ENCODE measurements at places on chromosomes 5 and 9. TPM values are rescaled to one million over a fixed set of nuclear protein-coding genes. Genes with fewer than 3 reads are reported as not detected.

DNA sequence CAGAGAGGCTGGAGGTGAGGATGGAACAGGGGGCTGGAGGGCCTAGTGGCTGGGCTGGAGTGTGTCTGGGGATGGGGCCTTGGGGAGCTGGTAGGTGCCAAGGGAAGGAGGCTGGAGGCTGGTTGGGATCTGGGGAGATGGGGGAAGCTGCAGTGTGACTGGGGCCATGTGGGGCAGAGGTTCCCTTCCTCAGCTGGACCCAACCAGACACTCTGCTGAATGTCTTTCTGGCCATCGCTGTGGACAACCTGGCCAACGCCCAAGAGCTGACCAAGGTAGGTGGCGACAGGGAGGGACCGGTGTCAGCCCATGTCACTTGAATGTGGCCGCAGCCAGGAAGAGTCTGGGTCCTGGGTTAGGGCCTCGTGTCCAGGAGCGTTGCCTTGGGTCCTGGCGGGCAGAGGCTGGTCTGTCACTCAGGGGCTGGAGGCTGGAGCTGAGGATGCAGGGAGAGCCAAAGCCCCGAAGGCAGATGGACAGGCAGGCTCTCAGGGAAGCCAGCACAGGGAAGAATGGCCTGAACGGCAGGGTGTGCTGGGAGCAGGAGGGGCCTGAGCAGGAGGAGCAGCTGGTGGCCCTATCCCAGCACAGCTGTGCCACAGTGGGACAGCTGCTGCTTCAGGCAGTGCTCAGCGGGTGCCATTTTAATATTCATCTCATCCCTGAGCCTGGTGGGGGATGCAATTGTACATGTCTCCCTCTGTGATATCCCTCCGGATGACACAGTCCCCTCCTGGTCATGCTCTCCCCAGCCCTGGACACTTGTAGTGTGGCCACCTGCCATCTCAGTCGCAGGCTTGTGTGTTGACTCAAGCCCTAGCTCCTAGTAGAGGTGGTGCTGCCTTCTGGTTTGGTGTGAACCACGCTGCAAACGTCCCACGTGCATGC is 132.5 kb downstream of the CACNA1B start:
- H3K27me3 ChIP-seq = no peaks in the 10 kb centered on the region
- no peaks in the 10 kb centered on the region for H3K4me1 ChIP-seq
- DNase-seq = no peak
- H3K4me3 ChIP-seq = no peak overlapping the region

Gene TCOF1
- polyA plus RNA-seq = 7.9 TPM

DNA sequence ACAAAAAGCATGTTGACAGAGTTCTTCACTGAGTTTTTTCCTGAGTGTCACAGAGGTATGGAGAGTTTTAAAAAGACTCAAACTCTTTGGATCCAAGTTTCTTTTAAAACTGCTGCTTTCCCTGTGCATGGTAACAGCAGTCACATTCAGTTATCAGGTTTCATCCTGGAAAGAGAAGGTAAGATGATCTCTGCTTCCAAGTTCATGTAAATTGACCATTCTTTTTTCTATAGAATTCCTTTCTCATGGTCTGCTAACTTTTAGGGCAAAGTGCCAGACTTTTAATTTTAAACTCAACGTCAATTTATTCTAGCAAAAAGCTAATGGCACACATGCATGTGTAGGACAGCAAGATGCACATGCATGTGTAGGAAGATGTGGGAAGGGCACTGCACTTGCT is 52.5 kb upstream of the PRLR start:
- no peaks in the 10 kb centered on the region for H3K4me1 ChIP-seq
- no peaks in the 10 kb centered on the region for H3K27me3 ChIP-seq
- H3K36me3 ChIP-seq = no peaks in the 10 kb centered on the region
- no peak for DNase-seq
- no peak overlapping the region for H3K27ac ChIP-seq

DNA sequence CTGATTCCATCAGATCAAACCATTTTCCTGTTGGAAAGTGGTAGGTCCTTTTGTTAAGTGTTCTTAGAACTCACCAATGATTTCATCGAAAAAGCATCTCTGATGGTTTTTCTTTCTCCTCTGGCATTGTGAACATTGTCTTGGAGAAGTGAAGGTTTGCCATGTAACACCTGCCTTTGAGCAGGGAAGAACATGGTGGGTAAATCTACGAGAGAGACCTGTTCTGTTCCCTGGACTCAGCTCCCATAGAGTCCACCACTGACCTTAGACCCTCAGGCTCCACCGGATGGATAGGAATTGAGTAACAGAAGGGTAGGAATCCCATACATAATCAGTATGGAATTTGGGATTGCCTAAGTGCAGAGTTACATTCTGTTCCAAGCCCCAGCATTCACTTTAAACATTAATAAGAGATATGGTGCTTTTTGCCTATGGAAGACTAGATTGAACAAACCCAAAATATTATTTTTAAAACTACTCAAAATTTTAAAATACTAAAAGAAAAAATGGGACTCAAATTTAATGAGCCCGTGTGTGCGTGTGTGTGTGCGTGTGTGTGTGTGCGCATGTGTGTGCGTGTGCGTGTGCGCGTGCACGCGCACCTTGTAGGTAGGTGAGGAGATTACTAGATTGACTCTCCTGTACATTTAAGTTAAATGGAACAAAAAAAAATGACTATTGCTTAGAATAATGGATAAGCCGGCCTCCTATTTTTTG is 92.0 kb downstream of the C9orf152 start:
- H3K4me3 ChIP-seq = no peak overlapping the region
- no peaks in the 10 kb centered on the region for H3K36me3 ChIP-seq
- H3K27ac ChIP-seq = peak overlapping the region; percentile 56
- H3K27me3 ChIP-seq = no peaks in the 10 kb centered on the region
- no peak for DNase-seq
- H3K4me1 ChIP-seq = peaks cover 40% of the 10 kb centered on the region

DNA sequence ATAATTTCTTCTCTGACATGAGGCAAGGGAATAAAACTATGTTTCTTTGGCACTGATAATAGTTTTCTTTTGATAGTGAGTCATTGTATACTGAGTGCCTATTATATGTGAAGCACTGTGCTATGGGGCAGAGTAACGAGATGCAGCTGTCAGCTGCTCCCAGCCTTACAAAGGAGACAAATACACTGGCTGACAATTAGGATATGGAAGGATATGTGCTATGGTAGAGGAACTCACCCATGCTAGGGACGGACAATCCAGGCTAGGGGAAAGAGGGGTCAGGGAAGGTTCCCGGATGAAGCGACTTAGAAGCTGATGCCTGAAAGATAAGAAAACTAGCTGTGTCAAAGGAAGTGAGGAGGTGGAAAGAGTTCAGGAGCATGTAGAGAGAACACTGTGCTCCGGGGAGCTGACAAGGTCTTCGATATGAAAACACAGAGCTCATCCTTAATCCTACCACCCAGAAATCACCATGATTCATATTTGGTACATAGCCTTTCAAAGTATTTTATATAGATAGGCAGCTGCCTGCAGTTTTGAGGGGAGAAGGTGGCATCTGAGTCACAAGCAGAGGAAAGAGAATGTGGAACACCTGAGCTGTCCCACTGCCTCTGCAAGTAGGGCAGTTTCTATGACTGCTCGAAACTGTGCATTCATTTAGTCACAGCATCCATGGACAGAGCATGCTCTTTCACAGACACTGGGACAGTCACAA is 12.1 kb downstream of the BSPRY start:
- H3K27ac ChIP-seq = no peak overlapping the region
- no peak for DNase-seq
- no peaks in the 10 kb centered on the region for H3K36me3 ChIP-seq
- H3K27me3 ChIP-seq = no peaks in the 10 kb centered on the region
- H3K4me3 ChIP-seq = no peak overlapping the region

DNA sequence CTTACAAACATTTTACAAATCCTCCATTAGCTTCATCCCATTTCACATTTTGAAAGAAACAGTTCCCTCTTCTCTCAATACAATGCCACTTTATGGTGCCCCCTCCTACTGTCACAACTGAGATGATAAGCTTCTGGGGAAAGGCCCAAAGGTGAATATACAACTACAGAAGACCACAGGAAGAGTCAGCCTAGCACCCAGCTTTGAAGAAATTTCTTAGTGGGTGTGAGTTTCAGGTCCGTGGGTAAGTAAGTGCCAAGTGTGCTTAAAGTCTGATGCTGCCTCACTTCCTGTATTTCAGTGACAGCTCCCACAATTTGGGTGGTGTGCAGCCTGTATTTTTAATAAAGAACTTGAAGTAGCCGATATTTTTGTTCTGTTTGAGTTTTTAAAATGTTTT is 68.1 kb downstream of the ARHGEF28 start:
- H3K4me3 ChIP-seq = no peak overlapping the region
- no peaks in the 10 kb centered on the region for H3K27me3 ChIP-seq
- peaks cover 14% of the 10 kb centered on the region for H3K36me3 ChIP-seq
- H3K4me1 ChIP-seq = peaks cover 30% of the 10 kb centered on the region
- H3K27ac ChIP-seq = no peak overlapping the region

DNA sequence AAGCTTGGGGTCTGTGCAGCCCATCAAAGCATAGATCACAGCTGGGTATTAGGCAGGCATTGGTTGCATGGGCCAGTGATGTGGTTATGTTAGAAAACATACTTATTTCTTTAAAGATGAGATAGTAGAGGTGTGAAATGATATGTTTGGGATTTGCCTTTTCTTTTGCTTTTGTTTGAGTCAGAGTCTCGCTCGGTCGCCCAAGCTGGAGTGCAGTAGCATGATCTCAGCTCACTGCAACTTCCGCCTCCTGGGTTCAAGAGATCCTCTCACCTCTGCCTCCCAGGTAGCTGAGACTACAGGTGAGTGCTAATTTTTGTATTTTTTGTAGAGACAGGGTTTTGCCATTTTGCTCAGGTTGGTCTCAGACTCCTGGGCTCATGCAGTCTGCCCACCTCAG is 84.8 kb downstream of the PDE6A start:
- no peaks in the 10 kb centered on the region for H3K27me3 ChIP-seq
- H3K4me3 ChIP-seq = no peak overlapping the region
- H3K36me3 ChIP-seq = no peaks in the 10 kb centered on the region
- H3K4me1 ChIP-seq = peaks cover 2% of the 10 kb centered on the region
- DNase-seq = no peak

DNA sequence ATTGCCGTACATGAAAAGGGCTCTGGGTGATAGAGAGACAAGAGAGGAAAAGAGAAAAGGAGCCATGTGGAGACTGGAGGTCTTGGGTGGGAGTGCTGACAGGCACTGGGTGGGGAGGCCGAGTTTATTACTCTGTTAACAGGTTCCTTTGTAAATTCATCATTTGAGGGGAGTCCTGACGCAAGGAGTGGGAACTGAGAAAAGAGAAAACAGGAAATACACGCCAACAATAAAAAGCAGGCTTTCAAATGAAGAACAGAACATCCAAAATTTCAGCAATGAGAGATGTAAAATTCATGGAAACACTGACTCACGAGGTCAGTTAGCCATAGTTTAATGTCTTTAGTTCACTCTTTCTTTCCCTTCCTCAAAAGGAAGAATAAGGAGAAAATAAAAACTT is 342.8 kb downstream of the TMEM167A start:
- H3K27ac ChIP-seq = no peak overlapping the region
- no peak overlapping the region for H3K4me3 ChIP-seq
- no peaks in the 10 kb centered on the region for H3K4me1 ChIP-seq
- no peaks in the 10 kb centered on the region for H3K27me3 ChIP-seq

Gene ROR2
- 0.22 TPM for polyA plus RNA-seq

- no peaks in the 10 kb centered on the region for H3K27me3 ChIP-seq
- H3K36me3 ChIP-seq = no peaks in the 10 kb centered on the region
- DNase-seq = no peak
- no peaks in the 10 kb centered on the region for H3K4me1 ChIP-seq
Observed at GRCh38 chr5:89156226-89156625, 273.2 kb upstream of the MEF2C start.

- H3K36me3 ChIP-seq = no peaks in the 10 kb centered on the region
- H3K27ac ChIP-seq = no peak overlapping the region
- no peaks in the 10 kb centered on the region for H3K27me3 ChIP-seq
- no peak overlapping the region for H3K4me3 ChIP-seq
- no peaks in the 10 kb centered on the region for H3K4me1 ChIP-seq
Observed at GRCh38 chr5:102119252-102119651, 176.8 kb downstream of the SLCO4C1 start.

DNA sequence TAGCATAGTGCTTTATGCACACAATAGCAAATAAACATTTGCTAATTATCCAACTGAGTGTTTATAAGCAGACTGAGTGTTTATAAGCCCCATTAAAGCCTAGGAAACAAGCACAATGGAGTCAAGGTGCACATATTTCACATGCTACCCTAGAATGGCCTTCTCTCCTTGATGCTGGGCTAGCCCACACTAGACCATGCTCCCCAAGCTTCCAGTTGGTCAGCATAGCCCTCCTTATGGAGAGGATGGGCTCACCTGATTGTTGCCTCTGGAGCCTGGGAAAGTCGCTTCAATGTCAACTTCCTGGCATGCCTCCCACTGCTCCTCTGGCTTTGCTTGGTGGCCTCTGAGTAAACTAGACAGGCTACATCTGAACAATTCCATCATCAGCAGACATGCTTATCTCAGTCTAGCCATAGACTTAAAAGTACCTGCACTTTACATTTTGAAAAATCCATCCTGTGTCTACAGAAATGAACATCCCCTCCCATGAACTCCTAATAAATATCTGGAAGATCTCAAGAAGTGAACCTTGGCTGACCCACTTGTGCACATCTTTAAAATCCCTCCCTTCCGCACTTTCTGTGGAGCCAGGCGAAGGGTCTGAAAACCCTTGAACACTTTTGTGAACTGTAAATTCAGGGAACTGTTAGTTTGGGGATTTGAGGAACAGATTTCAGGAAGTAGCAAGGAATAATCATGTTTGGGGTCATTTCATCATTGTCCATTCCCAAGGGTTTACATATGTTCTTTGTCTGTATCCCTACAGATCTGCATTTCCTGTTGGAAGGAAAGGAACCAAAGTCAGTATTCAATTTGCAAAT is 486.6 kb downstream of the ARHGEF28 start:
- H3K4me3 ChIP-seq = no peak overlapping the region
- no peaks in the 10 kb centered on the region for H3K4me1 ChIP-seq
- no peaks in the 10 kb centered on the region for H3K27me3 ChIP-seq
- DNase-seq = no peak
- no peaks in the 10 kb centered on the region for H3K36me3 ChIP-seq
- H3K27ac ChIP-seq = no peak overlapping the region

Gene ADAMTSL2
- polyA plus RNA-seq = not detected

- H3K36me3 ChIP-seq = no peaks in the 10 kb centered on the region
- H3K27me3 ChIP-seq = no peaks in the 10 kb centered on the region
- H3K27ac ChIP-seq = peak overlapping the region; percentile 52
- no peak for DNase-seq
- H3K4me1 ChIP-seq = peaks cover 48% of the 10 kb centered on the region
Observed at GRCh38 chr9:115106001-115106400, 12.0 kb downstream of the TNC start.

GRCh38 chr9:19488721-19489120 is 79.9 kb downstream of the ACER2 start:
- DNase-seq = no peak
- no peaks in the 10 kb centered on the region for H3K36me3 ChIP-seq
- H3K27ac ChIP-seq = no peak overlapping the region
- H3K27me3 ChIP-seq = no peaks in the 10 kb centered on the region
- H3K4me3 ChIP-seq = no peak overlapping the region

- no peak overlapping the region for H3K4me3 ChIP-seq
- H3K36me3 ChIP-seq = no peaks in the 10 kb centered on the region
- no peak for DNase-seq
- H3K4me1 ChIP-seq = no peaks in the 10 kb centered on the region
- H3K27ac ChIP-seq = no peak overlapping the region
- peaks cover 4% of the 10 kb centered on the region for H3K27me3 ChIP-seq
Observed at GRCh38 chr9:107932046-107932445, 442.5 kb upstream of the KLF4 start.

Gene QRFP
- not detected for polyA plus RNA-seq

- no peak for DNase-seq
- H3K27ac ChIP-seq = no peak overlapping the region
- H3K4me3 ChIP-seq = peak overlapping the region; percentile 9
- no peaks in the 10 kb centered on the region for H3K36me3 ChIP-seq
Observed at GRCh38 chr9:69645488-69645887, 26.7 kb downstream of the APBA1 start.

Data from keratinocyte (primary cell).